Fibroblast of skin of scalp (primary cell): ENCODE measurements at places on chromosomes 11 and 22.
A peak's percentile ranks its signal among the peaks of the same experiment; 100 is the strongest.

DNA sequence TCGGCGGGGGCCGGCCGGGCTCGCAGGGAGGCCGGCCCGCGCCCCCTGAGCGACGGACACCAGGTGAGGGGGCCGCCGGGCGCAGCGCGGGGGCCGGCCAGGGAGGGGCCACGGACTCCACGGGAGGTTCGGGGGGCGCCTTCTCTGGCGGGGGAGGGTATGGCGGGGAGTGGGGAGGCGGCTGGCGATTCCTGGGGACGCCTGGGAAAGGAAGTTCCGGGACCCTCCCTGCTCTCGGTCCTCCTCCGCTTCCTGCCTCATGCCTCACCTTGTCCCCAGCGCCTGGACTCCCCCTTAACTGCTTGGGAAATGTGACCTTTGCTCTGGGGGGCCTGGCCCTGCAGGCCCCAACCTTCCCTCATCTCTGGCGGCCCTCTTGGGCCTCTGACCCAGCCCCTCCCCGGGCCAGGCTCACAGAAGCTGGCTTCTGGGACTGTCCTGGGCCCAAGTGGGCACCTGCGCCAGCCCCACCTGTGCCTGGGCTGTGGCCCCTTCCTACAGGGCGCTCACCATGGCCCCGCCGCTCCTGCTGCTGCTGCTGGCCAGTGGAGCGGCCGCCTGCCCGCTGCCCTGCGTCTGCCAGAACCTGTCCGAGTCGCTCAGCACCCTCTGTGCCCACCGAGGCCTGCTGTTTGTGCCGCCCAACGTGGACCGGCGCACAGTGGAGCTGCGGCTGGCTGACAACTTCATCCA is 516 bp downstream of the LRFN4 start:
- DNase-seq = no peak

- no peak for DNase-seq
These were observed 42.0 kb upstream of the TUB start for GRCh38 chr11:8038811-8039529.

- DNase-seq = peak; percentile 36
These were observed 160.9 kb downstream of the IGLL1 start for GRCh38 chr22:23419171-23419570.

DNA sequence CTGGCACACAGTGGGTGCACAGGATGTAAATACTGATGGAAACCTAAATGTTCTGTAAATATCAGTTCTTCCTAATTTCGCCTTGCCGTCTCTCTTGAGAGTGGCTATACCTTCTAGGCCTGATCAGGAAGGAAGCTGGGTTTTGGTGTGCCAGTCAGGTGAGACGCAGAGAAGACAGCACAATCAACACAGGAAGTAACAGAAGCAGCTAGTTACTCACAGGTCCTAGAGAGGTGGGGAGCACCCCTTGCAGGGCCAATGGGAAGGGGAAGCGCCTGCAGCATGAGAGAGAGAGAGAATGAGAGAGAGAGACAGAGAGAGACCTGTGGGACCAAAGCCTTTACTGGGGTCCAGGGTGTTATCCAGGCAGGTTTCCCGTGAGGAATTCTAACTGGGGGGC is 80.8 kb downstream of the FBLN1 start:
- DNase-seq = no peak

- no peak for DNase-seq
These were observed 16.7 kb downstream of the PAFAH1B2 start for GRCh38 chr11:117160826-117161225.

- DNase-seq = no peak
These were observed 127.5 kb upstream of the SERPIND1 start for GRCh38 chr22:20646415-20646814.

- no peak for DNase-seq
These were observed 294.5 kb downstream of the TBC1D22A start for GRCh38 chr22:47056776-47057470.

DNA sequence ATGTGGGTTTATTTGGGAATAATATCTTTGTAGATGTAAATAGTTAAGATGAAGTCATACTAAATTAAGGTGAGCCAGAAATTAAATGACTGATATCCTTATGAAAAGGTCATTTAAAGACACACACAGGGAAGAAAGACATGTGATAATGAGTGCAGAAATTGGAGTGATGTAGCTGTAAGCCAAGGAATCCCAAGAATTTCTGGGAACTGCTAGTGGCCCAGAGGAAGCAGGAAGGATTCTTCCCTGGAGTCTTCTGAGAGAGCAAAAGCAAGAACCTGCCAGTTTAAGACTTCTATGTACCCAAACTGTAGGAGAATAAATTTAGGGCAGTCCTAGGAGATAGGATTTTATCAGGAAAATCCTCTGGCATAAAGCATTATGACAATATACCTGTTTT is 66.9 kb downstream of the LRRC4C start:
- peak; percentile 23 for DNase-seq

GRCh38 chr22:35582218-35582860 is 34.8 kb downstream of the MB start:
- DNase-seq = no peak

GRCh38 chr11:119153049-119153818 is 4.4 kb downstream of the ABCG4 start:
- no peak for DNase-seq

DNA sequence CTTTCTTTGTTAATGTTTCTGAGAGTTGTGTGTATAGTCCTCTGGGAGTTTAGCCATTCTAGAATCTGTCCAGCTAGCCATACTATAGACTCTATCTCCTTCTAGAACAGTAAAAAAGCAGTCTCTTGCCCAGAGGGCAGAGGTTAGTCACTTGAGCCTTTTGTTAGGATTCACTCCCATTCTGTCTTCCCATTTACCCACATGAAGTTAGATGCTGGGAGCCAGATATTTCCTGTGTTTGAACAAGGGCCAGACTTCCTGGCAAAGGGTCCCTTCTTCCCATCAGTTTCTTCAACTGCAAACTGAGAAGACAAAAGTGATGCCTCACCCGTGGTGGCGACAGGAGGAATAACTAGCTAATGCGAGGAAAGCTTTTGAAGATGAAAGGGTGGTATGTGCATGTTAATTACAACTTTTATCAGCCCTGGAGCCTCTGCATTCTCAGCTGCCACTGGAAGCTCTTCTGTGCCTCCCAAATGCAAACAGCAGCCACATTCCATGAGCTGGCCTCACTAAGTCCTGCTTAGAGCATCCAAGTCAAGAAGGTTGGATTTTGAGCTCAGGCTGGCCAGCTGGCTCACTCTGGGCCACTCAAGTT is 12.8 kb downstream of the CD44 start:
- no peak for DNase-seq
